ENCODE measurements at places on chromosomes 16 and 17.

GRCh38 chr17:32349503-32349853, 479 bp upstream of the ZNF207 start:
- DNase-seq = no peak

DNA sequence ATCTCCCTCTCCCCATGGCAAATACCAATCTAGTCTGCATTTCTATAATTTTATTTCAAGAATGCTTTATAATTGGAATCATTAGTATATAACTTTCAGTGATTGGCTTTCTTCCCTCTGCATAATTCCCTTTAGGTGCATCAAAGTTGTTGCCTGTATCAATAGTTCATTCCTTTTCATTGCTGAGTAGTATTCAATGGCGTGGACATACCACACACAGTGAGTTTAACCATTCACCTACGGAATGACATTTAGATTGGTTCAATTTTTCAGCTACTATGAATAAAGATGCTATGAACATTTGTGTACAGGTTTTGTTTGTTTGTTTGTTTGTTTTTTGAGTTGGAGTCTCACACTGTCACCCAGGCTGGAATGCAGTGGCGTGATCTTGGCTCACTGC, 9.7 kb downstream of the OTOA start:
- DNase-seq = no peak

DNA sequence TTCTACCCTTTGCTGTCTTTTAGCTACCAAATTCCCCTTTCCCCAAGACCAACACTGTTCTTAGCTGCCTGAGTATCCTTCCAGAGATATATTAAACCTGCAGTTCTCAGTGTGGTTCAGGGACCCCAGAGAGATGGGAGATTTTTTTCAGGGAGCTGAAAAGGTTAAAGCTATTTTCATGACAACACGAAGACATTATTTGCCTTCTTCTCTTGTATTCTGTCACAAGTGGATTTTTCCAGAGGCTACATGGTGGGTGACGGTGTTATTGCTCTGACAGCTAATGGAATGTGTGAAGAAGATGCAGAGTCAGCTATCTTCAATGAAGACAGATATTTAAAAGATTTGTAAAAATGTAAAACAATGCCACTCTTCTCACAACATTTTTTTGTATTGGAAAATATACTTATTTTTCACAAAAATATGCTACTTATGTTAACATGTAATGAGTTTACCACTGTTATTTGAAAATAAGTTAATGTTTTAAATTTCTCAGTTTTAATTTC, 69.0 kb downstream of the CFDP1 start:
- no peak for DNase-seq

GRCh38 chr16:84462296-84463210, 41.9 kb downstream of the MEAK7 start:
- no peak for DNase-seq

DNA sequence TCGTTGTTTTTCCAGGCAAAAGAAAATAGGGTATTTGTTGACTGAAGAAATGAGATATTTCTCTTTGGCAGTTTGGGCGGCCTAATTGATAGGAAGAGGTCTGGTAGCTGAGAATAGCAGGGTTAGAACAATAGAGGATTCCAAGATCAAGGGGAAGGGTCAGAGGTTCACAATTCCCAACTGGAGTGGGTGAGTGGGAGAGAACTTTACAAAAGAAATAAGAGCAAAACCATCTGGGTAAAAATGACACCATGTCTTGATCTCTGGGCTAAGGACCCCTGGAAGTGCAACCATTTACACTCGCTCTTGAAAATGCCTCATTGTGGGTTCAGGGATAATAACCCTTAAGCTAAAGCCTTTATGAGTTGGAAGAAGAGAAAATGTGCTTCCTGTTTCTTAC, 180.5 kb downstream of the CDH13 start:
- DNase-seq = no peak

GRCh38 chr16:3242709-3243108, 7.8 kb upstream of the ZNF200 start:
- DNase-seq = no peak

GRCh38 chr16:8714174-8714573, 39.8 kb downstream of the ABAT start:
- DNase-seq = no peak

DNA sequence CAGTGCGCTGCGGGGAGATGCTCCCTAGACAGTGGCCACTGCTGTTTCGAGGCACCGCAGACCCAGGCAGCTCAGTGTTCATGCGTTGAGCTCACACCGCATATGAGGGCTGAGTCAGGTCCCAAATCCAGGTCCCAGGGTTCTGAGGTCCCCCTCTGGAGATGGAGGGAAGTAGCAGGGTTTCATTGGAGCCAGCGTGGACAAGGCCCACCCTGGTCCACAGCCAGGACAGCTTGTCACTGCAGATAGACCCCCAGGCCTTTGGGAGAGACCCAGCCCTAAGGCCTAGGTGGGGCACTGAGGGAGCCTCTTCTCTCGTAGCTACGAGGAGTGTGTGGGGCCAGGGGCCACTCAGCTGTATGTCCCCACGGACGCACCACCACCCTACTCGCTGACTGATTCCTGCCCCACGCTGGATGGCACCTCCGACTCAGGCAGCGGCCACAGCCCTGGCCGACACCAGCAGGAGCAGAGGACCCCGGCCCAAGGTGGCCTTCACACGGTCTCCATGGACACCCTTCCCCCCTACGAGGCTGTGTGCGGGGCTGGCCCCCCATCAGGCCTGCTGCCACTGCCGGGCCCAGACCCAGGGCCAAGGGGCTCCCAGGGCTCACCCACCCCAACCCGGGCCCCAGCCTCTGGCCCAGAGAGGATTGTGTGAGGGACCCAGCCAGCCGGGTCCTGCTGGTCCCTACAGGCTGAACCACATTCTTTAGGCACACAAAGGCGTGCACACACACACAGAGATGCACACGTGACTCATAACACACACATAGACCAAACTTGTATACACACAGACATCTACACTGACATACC, 53.4 kb downstream of the BEAN1 start:
- DNase-seq = no peak

- no peak for DNase-seq
Measured at GRCh38 chr17:30547778-30548573, 70.8 kb downstream of the GOSR1 start.

- no peak for DNase-seq
Measured at GRCh38 chr17:8080799-8081219, 6.7 kb downstream of the ALOX12B start.

DNA sequence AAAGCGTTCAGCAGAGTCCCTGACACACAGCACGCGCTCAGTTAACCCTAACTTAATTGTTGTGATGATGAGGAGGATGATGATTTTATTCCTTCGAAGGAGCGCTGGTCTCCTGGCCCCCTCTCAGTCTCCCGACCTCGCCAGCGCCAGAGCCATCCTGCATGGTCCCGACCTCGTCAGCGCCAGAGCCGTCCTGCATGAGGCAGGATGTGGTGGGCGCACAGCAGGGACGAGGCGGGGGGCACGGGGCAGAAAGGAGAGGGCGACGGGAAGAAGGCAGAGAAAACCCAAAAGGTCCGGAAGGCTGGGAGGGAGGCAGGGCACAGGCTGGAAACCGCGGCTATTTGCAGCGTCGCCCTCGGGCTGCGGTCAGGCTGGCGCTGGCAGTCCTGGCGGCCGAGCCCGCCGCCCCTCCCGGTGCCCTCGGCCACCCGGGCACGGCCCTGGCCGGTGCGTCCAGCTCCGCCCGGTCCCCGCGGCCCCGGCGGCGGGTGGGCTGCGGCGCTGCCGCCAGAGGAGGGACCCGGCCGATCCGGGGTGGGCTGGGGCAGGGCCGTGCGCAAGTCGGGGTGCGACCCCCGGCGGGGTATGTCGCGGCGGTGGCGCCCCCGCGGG, 3.0 kb upstream of the TAC4 start:
- DNase-seq = peak; percentile 14

- no peak for DNase-seq
Measured at GRCh38 chr16:47144559-47144877, 773 bp upstream of the NETO2 start.

- DNase-seq = no peak
Measured at GRCh38 chr17:46072998-46073397, 73.9 kb downstream of the STH start.

DNA sequence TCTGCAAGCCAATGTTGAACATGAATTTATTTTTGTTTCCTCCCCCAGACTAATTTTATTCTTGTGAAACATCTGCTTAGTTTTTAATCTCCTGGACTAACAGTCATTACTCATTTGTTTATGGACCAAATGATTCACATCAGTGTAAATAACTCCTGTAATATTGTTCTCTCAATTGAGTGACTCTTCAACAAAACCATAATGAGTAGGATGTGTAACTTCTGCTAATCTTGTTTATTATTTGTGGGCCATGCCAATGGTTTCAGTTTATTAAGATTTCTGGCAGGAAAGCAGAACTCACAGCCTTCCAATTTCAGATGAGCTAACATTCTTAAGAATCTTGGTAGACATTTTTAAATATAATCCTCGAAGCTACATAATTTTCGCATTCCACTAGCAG, 1216.3 kb upstream of the GOT2 start:
- no peak for DNase-seq

DNA sequence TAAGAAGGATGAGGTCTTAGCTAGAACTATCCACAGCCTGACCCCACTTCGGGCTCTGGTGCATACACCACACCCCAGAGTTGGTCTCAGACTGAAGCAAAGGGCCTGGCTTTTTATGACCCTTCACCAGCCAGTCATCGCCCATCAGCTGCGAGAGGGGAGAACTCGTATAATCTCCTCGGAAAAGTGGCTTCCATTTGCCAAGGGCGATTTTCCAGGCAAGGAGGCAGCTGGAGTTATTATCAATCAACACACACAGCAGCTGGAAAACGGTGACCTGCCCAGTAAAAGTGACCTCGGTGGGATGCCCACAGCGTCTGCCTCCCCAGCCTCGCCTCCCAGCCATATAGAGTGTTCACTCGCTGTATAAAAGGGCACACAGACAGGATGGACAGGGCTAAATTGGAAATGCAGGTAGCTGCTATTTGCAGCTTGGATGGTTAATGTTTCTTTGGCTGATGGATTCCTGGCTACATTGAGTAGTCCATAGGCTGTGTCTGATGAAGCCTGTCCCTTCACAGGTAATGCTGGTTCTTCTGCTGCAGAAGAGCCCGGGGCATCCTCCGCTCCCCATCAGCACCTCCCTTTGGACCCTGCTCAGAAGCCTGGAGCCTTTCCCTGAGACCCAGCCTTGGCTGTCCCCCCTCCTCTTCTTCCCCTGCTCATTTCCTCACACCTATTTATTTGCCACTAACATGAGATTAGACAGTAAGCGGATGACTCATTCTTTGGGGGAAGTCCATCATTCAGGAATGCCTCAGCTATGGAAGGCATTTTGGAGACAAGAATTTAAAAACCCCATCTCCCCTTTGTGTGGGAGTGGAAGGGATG, 45.7 kb downstream of the TMEM186 start:
- DNase-seq = no peak

DNA sequence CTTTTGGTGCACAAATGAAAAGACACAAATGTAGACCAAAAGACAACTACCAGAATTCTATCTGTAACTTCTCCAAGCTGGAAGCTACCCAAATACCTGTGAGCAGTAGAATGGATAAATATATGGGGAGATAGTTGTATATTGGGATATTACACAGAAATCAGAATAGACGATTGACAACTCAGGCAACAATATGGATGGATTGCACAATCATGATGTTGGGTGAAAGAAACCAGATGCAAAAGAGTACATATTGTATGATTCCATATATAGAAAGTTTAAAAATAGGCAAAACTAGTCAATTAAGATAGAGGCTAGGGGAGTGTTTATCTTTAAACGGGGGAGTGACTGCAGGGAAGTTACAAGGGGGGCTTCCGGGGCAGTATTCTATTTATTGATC, 77.5 kb upstream of the NKD1 start:
- no peak for DNase-seq

GRCh38 chr17:70446446-70446845, 277.1 kb downstream of the KCNJ2 start:
- DNase-seq = no peak

Measured in CD4-positive, alpha-beta T cell treated with Interleukin-21 for 1 hour (primary cell).